Activated CD8-positive, alpha-beta memory T cell treated with anti-CD3 and anti-CD28 coated beads, Interleukin-2, amount 10 ng/mL, durations not matched to agents 7 days and 5 days (primary cell): ENCODE measurements at places on chromosomes 7 and 10. TPM values are rescaled to one million over a fixed set of nuclear protein-coding genes. Genes with fewer than 3 reads are reported as not detected.

CRTAC1 gene
- not detected for total RNA-seq

DKK1 gene
- total RNA-seq = not detected

SRGN gene
- total RNA-seq = 366 TPM

MYO1G gene
- total RNA-seq = 567 TPM

LIPF gene
- not detected for total RNA-seq

MMD2 gene
- not detected for total RNA-seq
